ENCODE measurements at places on chromosomes 6 and 20.

DNA sequence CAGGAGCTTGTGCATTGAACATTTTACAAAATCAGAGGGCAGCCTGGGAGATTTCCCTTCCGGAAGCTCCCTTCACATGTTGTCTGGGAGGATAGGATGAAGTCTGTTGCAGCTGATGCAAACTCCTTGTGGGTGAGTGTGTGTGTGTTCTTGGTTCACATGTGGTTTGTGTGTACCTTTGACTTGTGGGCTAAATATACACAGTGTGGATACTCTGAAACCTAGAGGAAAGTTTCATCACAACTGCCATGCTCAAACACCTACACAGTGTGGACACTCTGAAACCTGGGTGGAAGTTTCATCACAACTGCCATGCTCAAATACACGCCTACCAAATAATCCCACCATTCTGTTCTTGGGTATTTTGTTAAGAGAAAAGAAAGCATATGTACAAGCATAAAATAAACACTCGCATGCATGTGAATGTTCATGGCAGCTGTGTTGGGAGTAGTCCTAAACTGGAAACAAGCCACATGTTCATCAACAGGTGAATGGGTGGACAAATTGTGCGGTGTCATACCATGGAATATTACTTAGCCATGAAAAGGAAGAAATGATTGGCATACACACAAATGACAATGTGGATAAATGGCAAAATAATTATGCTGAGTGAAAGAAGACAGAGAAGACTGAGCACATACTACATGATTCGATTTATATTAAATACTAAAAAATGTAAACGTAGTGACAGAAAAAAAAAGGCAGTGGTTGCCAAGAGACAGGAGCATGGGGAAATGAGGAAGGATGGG lies 1.8 kb downstream of the SCP2D1 start:
- DNase-seq, result no peak

DNA sequence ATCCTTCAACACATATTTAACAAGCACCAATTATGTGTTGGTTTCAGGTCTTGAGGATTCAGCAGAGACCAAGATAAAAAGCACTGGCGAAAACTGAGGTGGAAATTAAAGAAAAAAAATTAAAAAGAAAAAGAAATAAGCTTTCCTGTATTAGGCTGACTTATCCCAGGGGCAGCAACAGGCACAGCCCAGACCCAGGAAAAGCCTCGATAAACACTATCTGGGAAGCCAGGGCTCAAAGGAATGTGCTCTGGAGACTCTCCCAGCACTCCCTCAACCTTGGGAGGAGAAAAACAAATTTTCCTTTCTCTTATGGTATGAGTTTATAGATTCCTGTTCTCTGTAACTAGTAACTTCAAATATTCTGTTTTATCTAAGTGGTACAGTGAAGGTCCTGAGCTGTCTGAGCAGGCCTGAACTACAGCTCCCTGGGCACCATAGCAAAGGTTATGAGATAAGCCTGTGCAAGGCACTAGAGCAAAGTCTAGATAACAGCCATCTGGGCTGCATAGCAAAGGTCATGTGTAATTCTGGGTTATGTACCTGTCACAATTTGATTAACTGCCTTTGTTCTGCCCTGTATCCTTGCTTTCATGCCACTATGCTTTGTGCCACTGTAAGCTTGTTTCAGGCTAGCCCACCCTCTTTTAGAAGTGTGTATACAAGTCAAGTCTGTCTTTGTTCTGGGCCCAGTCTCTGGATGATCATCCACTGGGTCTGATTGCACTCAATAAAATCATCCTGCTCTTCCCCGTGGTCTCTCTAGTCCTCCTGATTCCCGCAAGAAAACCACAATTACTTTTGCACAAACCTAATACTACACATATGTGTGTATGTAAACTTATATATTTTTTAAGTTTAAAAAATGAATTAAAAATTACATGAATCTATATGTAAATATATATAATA lies 54.0 kb downstream of the IL22RA2 start:
- DNase-seq, result no peak

DNA sequence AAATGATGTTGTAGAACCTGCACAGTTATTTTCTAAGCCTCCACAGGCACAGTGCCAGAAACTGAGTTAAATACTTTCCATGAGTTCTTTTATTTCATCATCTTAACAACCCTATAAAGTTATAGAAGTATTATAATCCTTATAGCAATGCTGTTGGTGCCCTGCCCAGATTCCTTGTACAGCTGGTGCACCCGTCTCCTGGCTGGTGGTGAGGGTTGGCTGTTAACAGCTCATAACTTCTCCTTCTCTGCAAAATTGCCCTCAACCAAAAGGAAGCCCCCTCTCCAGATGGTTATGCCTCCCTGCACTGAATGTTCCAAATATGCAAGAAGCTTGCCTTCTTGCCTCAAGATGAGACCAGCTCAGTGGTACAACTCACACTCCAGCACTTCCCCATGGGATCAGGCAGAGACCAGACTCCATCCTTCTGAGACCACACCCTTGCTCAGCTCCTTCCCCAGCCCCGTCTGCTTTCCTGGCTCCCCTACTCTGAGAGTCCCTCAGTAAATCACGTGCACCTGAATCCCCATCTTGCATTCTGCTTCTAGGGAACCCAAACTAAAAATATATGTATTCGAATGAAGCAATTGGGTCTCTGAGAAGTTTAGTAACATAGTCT lies 304.4 kb upstream of the PLCB4 start:
- no peak for DNase-seq

DNA sequence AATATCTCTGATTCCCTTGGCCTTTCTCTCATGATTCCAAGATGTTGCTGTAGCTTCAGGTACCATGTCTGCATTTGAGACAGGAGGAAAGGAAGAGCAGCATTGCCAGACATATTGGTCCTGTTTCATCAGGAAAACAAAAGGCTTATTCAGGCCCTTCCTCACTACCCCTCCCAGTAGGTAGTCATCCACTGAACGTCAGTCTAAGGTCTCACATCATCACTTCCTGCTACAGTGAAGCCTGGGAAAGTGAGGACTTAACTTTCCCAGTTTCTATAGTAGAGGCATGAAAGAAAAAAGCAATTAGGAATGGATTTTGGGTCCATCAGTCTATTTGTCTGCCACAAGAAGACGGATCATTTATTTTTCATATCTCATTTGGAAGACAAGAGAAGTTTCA lies 85.7 kb upstream of the SOX4 start:
- no peak for DNase-seq

DNA sequence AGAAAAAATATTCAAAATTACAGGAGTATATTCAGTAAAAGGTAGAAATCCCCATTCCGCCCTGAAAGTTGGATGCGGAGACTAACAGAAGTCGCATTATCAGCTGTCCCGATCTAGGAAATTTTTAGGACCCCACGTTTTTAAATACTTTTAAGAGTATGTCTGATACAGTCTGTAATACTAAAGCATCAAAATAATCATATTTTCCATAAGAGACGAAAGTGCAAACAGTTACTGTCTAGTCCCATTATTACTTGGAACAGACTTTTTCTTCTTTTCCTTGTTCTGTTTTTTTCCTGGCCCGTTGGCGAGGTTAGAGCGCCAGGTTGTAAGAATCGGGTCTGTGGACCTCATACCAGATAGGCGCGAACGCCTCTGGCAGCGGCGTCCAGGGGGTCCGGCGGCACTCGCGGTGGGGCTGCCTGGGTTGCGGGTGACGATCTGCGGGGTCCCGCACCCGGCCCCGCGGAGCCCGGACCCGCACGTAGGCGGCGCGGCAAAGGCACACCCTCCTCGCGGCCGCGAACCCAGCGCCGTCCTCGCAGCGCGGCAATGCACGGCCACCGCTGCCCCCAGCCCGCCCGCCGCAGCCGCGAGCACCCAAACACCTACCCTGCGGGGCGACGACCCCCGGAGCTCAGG lies 460 bp downstream of the PLAGL1 start:
- DNase-seq, result no peak

- DNase-seq, result no peak
Measured at GRCh38 chr6:166344240-166344639, 1.9 kb upstream of the SFT2D1 start.

DNA sequence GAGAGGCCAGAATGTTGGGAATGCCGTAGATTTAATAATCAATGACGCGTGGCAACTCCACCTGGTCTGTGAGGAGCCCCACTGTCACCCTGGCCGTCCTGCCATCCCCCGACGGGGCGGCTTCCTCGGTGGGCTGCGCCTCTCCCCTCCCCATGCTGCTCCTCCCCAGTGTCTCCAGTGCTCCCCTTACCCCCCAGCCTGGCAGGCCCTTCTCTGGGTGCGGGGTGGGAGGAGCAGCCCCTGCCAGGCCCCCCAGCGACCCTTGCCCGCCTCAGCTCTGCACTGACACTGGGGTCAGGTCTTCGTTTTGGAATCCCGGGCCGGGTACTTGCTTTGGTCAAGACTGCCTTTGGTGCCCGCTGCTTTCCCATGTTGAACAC lies 82.3 kb upstream of the FRMD1 start:
- DNase-seq, result no peak

GRCh38 chr20:3787324-3788014 lies 929 bp upstream of the CENPB start:
- no peak for DNase-seq

GRCh38 chr20:39974966-39975501 lies 714.0 kb downstream of the MAFB start:
- DNase-seq, result no peak

GRCh38 chr6:164169355-164169754 lies 754.8 kb downstream of the QKI start:
- no peak for DNase-seq

GRCh38 chr6:133055441-133055966 lies 185.7 kb upstream of the EYA4 start:
- no peak for DNase-seq

- DNase-seq, result no peak
Measured at GRCh38 chr6:18416341-18416679, 29.2 kb downstream of the RNF144B start.

GRCh38 chr20:23232679-23233308 lies 117.8 kb upstream of the NXT1 start:
- no peak for DNase-seq

GRCh38 chr6:151512481-151512880 lies 18.7 kb downstream of the CCDC170 start:
- DNase-seq, result no peak

GRCh38 chr6:95589826-95590570 lies 12.7 kb downstream of the MANEA start:
- no peak for DNase-seq

DNA sequence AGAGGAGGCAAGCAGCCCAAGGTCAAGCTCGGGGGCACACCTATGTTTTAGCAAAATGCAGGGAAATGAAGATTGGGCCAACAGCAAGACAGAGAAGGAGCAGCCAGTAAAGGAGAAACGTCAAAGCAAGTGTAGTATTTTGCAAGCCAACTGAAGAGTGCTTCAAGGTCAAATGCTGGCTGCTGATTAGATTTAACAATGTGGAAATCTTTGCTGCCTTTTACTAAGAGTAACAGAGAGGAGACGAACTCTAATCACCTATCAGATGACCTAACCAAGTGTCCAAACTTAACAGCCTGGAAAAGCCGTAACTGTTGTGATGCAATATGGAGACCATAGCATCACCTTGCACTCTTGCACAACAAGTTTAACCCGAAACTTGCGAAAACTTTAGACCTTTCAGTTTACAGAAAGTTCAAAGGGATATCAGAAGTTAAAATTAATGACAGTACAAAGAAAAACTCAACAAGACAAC lies 30.4 kb downstream of the AKIRIN2 start:
- no peak for DNase-seq

DNA sequence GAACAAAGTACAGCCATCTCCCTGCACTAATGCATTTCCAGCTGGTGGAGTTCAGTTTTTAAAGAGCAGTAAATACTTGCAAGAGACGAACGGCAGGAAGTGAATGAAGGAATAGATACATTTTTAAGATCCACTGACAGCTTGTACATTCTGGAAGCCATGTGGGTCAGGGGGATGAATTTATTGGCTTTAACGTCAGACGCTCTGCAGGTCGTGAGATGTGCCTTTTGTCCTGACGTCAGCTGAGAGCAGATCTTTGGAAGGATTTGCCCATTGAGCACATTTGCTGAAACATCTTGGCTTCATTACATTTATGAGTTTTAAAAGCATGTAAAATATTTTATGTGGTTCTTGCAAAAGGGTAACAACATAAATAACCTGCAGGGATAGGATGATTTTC lies 29.5 kb upstream of the SALL4 start:
- DNase-seq, result no peak

DNA sequence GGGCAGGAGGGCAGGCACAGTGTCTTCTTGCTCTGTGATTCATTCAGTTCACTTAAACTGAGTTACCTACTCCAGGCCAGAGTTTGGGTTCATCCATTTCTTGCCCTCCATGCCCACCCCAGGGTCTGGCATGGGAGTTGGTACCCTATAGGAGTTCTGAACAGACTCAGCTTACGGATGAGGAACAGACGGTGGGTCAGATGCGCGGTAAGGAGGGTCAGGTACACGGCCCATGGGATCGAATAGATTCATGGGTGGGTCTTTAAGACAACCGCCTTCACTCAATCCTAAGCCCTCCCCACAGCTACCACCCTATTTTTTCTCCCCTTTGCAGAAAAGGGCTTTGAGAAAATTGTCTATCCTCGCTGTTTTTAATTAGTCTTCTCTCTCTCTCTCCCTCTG lies 13.1 kb upstream of the TRIB3 start:
- no peak for DNase-seq

DNA sequence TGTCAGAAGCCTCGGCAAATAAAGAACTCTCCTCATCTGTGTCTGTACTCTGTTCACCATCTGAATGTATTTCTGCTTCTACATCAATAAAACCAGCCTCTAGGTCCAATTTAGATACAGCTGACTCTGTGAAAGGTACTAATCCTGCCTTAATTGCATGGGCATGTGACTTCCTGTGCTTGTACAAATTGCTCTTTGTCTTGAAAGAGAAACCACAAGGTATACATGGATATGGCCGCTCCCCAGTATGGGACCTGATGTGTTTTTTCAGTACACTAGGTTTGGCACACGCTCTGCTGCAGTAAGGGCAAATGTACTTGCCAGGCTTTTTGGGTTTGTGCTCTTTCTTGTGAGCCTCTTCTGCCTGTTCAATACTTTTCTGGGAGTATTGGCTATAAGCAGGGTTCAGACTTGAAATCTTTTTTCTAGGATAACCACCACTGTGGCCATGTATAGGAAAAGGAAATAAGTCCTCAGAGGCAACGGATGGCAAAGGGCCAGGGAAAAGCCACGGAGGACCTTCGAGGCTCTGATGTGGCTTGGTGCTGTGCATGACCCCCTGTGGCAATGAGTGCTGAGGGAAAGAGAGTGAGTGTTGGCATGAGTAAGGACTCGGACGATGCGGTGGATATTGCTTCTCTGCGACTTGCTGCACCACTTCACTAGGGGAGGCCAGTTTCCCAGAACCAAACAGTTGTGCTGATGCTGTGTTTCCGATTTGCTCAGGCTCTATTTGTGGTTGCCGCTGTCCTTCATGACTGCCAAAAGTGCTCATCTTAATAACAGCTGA lies 170.9 kb downstream of the HIVEP2 start:
- DNase-seq, result no peak

GRCh38 chr6:163900570-163900969 lies 486.1 kb downstream of the QKI start:
- DNase-seq, result no peak

DNA sequence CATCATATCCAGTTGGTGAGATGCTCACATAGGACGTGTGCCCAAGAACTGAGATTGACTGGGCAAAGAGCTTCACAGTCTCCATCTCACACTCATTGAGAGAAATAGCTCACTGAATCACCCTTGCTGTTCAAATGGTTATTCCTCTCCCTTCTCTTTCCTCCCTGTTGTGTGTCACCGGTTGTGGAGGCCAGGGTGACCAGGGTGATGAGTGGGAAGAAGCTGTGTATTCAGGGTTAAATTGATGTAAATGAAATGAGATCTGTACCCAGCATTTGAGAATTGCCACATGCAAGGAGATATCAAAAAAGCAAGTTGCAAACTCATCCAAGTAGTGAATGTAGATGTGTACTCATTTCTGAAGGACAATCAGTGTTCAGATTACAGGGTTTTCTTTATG lies 36.6 kb upstream of the VAPB start:
- no peak for DNase-seq

GRCh38 chr6:14192216-14192788 lies 74.7 kb downstream of the CD83 start:
- no peak for DNase-seq
